ENCODE measurements at places on chromosomes 3 and 15.

GRCh38 chr3:67384016-67384415, 270.4 kb downstream of the SUCLG2 start:
- no peak for DNase-seq

GRCh38 chr3:59607656-59608055, 557.8 kb upstream of the CFAP20DC start:
- no peak for DNase-seq

DNA sequence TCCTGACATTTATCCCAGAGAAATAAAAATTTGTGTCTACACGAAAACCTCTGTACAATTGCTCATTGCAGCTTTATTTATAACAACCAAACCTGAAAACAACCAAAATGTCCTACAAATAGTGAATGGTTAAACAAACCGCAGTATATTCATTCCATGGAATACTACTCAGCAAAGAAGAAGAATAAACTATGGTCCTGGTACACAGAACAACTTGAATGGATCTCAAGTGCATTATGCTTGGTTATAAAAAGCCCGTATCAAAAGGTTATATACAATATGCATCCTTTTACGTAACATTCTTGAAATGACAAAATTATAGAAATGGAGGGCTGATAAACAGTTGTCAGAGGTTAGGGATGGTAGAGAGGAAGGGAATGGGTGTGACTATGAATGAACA, 3.7 kb downstream of the SEC22C start:
- DNase-seq = no peak

DNA sequence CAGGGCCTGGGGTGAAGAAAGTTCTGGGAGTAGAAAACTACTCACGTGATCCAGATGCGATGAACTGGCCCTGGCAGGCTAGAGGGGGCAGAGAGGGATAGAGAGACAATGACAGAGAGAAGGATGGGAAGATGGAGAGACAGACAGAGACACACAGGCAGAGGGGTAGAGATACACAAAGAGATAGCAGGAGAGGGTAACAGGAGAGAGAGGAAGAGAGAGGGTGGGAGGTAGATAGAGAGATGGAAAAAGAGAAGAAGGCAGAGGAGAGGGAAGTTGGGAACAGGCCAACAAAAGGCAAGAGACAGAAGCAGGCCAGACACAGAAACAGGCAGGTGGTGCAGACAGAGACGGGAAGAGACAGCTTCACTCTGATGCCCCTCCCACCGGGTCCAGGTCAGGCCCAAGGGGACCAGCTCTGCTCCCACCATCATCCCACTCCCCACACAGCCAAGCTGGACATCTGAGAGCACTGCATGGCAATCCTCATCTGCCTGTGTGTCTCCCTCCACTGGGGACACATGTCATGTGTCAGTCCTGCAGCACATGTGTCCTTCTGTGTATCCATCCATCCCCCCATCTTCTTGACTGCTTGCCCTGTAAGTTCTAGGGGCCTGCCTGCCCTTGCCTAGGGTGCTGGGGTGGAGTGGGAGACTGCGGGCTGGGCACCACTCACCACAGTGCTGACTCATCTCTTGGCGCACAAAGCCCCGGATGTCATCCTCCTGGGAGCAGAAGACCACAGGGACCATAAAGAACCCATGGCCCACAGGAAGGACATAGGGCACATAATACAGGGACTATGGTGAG, 2.2 kb upstream of the UCN2 start:
- DNase-seq = no peak

DNA sequence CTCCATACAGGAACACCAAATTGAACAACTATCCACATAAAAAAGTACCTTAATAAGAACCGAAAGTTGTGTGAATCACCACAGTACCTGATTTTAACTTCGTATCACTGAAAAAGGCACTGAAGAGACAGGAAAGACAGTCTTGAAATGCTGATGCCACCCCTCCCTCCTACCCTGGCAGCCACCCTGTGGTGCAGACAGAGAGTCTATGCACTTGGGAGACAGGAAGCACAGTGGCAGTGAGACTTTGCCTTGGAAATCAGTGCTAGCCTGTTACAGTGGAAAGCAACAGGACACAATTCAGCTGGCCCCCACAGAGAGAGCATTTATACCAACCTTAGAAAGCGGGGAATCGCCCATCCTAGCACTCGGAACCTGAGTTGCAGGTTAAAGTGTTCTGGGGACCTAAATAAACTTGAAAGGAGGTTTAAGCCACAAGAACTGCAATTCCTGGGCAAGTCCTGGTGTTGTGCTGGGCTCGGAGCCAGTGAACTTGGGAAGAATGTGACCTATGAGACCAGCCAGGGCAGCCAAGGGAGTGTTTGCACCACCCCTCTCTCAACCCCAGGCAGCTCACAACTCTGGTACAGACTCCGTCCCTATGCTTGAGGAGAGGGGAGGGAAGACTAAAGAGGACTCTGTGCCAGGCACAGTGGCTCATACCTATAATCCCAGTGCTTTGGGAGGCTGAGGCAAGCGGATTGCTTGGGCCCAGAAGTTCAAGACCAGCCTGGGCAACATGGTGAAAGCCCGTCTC, 240.1 kb downstream of the ISL2 start:
- DNase-seq = no peak

- no peak for DNase-seq
These were observed 14.6 kb upstream of the RASGRF1 start for GRCh38 chr15:79105141-79105540.

- DNase-seq = no peak
These were observed 21.3 kb downstream of the HOMER2 start for GRCh38 chr15:82931221-82931620.

- DNase-seq = no peak
These were observed 103.4 kb upstream of the CGNL1 start for GRCh38 chr15:57272771-57273357.

GRCh38 chr15:59918994-59919951, 84.8 kb upstream of the FOXB1 start:
- DNase-seq = peak; percentile 9

- no peak for DNase-seq
These were observed 32.9 kb downstream of the PSTPIP1 start for GRCh38 chr15:77027697-77028450.

DNA sequence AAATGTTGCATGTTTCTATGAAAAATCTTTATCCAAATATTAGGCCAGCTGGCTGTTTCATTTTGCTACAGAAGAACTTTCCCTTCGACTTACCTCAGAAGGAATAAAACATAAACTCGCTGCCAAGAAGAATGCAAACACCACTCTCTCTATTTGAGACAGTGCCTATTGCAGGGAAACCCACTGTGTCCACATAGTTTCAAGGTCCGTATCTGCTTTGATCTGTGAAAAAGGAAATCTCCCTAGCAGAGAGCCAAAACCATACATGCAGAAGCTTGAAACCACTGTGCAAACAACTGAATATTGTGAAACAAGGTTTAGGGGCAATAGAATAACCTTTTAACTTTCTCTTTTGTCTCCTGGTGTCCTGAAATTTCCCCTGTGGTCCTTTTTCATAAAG, 35.0 kb upstream of the CAPN7 start:
- DNase-seq = no peak

- DNase-seq = no peak
These were observed 53.8 kb upstream of the SENP5 start for GRCh38 chr3:196813903-196814302.

DNA sequence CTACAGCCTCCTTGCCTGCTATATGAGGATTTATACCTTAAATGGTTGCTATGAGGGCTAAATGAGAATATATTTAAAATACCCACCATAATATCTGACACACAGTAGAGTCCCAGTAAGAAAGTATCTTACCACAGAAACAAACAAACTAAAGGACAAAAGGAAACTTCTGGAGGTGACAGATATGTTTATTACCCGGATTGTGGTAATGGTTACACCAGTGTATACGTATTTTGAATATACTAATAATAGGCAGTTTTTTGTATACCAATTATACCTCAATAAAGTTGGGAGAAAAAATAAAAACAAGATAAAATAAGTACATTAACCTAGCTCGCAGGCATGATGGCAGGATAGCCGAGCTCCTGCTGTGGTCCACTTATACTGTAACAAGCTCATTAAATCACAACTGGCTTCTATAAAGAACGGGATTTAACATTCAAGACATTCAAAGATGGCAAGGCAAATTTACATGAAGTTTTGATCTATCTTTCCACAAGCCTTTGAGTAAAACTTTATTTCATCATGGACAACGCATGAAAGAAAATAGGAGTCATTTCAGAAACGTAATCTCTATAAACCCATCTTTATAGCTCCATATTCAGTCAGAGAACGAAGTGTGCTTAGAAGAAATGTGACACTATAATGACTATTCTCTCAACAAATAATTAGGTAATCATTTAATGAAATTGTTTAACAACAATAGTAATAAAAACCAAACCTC, 1.5 kb downstream of the RPN1 start:
- no peak for DNase-seq

DNA sequence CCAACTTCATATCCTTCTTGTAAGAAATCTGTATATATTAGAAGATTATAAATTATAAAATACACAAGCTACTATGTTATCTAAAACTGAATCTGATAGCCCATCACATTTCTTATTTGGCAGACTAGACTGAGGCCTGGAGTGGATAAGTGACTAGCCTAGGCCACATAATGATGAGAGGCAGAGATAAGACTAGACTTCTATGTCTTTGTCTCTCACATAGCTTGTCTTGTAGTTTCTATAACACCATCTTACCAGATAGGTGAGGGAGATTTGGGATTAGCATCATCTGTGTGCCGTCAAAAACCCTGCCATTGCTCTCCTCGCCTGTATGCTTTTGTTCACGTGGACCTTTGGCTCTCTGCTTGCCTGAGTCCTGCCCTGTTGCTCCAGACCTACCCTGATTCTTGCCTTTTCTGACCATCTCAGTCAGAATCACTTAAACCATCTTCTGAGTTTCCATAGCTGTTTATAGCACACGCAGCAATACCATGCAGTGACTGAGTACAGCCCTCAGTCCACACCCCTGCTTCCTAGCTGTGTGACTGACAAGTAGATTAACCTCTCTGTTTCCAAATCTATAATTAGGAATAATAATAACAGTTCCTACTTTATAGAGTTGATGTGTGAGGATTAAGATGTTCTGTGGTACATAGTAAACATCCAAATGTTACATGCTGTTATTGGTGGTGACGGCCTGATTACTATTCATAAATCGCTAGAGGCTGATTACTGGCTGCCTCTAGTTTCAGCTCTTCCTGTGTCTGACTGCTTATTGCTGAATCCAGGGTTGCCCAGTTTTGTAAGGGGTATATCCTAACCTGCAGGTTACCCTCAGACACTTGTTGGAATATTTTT, 49.7 kb downstream of the PDE8A start:
- DNase-seq = no peak

GRCh38 chr3:113287803-113288648, 76.7 kb downstream of the BOC start:
- no peak for DNase-seq

- DNase-seq = no peak
These were observed 75.9 kb upstream of the RASGRF1 start for GRCh38 chr15:79166311-79166955.

DNA sequence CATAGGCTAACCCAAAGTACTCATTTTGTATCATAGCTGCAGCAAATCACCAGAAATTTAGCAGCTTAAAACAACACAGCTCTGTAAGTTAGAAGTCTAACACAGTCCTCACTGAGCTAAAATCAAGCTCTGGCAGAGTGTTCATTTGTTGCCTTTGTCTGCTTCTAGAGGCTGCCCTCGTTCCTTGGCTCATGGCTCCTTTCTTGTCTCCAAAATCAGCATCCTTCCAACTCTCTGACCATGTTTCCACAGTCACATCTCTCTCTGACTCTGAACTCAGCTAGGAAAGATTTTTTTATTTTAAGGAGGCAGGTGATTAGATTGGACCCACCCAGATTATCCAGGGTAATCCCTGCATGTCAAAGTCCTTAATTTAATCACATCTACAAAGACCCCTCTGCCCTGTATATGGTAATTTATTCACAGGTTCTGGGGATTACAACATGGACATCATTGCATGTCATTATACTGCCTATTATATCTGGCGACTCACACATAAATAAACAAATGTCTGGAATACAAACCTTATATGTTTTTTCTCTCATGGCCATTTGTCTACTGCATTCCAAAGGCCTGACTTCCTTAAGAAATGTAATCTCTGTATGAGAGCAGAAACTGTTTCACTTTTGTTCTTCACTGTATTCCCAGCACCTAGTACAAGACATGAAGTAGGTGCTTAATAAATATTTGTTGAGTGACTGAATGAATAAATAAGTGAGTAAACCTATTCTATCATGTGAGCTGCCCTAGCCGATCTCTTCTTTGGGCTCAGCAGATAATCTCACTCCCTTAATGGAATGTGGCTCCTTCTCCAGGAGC, 15.1 kb upstream of the UACA start:
- DNase-seq = no peak

DNA sequence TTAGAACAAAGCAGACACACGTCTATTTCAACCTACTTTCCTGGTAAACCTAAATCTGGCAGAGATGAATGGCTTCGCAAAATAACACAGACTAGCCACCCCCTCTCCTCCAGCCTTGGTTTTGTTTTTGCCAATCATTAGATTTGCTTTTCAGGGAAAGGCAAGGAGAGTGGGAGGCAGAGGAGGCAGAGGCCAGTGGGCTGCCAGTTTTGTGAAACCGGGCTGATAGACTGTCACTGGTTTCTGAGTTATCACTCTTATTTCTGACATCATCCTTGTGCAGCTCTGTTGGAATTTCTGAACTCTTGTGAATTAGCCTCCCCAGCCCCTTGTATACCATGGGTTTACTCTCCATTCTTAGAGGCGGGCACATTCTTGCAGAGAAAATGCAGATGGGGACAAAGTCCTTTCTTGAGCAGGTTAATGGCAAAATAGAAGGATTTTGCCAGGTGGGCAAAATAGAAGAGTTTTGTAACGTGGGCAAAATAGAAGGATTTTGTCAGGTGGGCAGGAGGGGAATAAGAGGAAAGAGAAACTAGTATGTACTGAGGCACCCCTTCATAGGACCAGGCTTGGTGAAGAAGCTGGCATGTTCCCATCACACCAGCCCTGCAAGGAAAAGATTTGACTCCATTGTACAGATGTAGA, 3.2 kb upstream of the FEM1B start:
- DNase-seq = no peak

DNA sequence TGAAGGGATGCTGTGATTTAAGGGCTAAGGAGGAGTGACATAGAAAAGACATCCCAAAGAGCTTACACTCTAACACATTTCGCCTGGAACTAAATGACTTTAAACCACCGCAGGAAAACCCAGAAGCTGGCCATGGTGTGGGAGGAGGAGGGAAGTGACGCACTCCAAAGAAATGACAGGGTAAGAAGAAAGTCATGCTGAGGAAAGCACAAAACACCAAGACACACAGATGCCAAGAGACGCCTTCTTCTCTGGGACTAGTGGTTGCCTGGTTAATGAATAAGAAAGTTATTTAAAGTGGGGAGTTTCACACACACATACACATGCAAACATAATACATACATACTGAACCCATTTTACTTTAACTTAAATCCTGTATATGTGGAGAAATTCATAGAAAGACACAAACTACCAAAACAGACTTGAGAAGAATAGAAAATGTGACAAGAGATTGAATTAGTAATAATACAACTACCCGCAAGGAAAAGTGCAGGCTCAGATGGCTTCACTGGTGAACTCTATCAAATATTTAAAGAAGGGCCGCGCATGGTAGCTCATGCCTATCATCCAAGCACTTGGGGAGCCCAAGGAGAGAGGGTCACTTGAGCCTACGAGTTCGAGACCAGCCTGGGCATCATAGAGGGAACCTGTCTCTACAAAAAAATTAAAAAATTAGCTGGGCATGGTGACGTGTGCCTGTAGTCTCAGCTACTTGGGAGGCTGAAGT, 125.5 kb downstream of the NSMCE3 start:
- no peak for DNase-seq

GRCh38 chr3:18847583-18848197, 300.6 kb upstream of the KCNH8 start:
- DNase-seq = no peak

- no peak for DNase-seq
These were observed at the start of gene ZNF385D for GRCh38 chr3:21750831-21751391. TSS of gene ZNF385D (minus strand) at chr3:21751210. CDS start at chr3:21750916, 294 bp downstream.

GRCh38 chr3:169327546-169328356, 335.8 kb downstream of the MECOM start:
- DNase-seq = no peak

Measured in T-helper 22 cell (primary cell).